ENCODE measurements at places on chromosomes 7 and 10.

DNA sequence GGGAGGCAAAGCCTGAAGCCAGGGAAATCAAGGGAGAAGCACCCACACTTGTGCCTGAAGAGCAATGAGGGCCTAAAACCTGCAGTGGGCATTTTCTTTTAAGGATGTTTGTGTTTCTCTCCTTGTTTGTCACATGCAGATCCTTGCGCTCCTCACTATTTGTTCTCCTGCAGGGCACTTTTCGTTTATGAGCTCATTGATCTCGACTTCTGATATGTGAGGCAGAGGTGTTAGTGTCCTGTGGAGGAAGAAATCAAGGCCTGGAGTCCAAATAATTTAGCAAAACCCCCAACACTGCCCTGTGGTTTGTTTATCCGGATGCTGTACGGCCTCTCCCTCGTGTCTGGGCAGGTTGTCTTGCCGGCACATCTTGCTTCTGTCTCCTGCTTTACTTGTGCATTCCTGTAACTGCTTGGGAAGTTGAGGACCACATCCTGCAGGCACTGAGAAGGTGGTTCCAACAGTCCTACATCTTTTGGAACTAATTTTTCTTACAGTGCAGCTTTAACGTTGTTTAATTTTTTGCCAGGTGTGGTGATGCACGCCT, 13.7 kb downstream of the UBE3C start:
- DNase-seq, result no peak

DNA sequence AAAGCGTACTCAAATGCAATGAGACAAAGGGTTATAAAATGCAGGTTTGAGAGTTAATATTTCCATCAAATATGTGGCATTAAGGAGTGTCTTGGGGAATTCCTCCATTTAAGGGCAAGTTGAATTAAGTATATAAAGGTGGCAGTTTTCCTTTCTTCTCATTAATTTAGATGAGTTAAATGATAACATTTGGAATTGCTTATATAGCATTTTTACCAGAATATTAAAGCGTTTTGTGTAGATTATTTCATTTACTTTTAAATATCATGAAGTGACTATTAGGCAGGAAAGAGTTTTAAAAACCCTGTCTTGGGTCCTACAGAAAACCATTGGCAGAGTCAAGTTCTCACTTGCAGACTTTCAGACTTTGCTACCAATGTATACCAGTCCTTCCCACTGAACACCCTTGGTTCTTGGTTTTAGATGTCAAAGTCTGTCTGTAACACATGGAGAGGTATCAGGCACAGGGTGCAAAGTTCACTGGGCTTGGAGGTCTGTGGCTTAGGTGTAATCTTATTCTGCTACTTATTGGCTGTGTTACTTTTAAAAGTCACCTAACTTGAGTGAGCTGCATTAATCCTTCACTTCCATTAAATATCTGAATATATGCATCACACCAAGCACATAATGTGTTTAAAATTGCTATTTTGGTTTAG, 51.0 kb downstream of the ASB4 start:
- no peak for DNase-seq

DNA sequence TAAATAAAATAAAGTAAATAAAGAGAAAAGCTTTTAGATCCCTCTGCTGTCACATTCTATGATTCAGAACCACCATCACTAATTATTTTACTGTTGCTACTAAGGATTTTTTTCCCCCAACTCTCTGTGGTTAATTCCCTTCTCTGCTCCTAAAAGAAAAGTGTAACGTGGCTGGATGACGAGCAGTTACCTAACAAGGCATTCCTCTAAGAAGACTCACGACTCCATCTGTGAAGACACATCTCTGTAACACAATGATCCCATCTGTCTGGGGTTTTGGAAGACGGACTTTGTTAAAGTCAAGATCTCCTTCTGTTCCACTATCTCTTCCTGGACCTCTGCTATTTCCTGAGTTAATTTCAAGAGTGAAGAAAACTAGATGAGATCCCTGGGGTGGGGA, 179.9 kb downstream of the SFMBT2 start:
- DNase-seq, result no peak

DNA sequence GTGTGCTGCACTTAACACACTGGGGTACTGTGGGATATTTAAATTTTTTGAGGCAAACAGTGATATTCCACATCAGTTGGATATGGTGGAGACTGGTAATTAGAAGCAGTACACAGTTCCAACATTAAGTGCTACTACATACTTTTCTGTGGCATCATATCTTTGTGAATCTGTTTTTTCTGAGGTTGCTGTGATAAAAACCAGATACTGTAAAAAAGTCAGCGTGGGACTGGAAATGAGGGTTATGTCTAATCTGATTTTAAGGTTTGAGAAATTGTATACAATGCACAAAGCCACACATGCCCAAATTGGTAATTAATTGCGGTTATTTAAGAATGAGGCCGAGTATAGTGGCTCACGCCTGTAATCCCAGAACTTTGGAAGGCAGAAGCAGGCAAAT, 41.2 kb downstream of the TBC1D12 start:
- DNase-seq, result no peak

- DNase-seq, result no peak
Measured at GRCh38 chr10:2130705-2131305, 393.5 kb upstream of the ADARB2 start.

DNA sequence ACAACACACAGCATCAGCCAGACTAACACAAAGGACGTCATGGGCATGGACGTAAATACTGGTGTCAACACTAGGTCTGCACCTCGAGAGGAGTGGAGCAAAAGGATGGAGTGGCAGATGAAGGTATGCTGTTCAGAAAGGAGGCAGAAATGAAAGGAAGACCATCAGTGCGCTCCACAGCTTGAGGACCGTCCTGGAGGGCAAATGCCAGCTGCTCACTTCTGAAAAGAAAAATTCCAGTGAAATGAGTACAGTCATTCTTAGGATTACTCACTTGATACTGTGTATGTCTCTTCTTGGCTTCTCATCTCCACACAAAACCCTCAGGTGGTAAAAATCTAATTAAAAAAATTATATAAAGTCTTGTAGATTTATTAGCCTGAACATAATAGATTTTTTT, 44.8 kb downstream of the EGFR start:
- DNase-seq, result no peak

GRCh38 chr10:69411476-69411875, 5.2 kb downstream of the TACR2 start:
- DNase-seq, result no peak

- no peak for DNase-seq
Measured at GRCh38 chr7:95432606-95433005, 2.2 kb downstream of the PON2 start.

DNA sequence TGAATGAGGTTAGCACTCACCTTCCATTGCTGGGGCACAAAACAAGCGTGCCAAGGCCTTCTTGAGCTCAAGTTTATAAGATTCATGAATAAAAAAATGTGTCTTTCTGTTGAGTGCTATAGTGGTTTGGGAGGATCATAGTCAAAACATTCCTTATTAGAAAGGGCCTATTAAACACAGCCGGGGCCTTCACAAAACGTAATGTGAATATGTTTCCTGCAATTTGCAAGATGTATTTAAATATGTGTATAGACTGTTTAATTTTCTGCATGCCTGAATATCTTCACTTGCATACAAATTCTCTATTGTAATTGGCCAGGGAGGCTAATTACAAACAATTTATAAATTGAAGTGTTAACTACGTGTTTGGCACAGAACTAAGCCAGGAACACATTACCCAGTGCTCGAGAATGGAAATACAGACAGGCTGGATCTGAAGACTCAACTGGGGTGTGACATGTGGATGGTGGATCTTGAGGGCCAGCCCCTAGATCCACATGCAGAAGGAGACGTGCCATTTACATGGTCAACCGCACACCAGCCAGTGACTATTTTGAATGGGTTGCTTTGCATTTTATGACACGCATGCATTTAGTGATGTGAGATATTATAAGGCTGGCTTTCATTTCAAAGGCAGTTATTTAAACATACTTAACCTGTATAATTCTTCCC, 31.3 kb downstream of the LYZL2 start:
- DNase-seq, result no peak

GRCh38 chr7:107494884-107495283, 25.0 kb downstream of the GPR22 start:
- DNase-seq, result no peak

GRCh38 chr7:77326131-77326530, 90.0 kb downstream of the GSAP start:
- no peak for DNase-seq

DNA sequence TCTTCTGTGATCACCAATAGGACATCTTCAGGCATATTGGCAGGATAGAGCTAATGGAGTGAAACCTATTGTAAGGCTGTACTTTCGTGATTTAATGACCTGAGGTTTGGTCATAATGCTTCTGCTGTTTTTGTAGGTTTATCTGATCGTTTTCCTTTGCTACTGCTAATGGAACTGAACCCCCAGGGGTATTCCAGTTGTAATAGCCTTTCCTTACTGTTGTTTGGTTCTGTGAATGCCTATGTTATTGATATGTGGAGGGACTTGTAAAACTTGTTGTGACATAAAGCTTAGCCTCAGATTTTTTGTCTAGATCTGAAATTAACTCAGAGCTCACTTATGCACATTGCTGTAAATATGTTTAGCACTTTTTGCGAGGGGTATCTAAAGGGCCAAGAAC, 10.9 kb upstream of the VWA2 start:
- DNase-seq, result no peak

DNA sequence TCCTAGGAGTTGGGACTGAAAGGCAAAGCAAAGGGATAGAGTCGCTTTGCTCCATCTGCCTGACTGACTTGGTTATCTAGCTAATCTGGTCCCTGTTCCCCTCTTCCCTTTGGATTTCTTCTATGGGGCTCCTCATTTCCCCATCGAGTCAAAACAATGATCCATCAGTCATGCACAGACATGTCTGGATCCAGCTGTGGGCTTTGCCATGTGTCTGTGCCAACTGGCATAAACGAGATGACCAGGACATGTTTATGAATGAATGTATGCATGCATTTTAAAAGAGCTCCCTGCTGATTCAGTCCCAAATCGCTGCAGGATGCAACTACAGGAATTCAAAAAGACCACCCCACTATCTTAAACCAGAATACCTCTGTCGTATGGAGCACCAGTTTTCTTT, 122.0 kb downstream of the ARL4A start:
- no peak for DNase-seq

GRCh38 chr7:100221231-100221718, 1.5 kb downstream of the PVRIG start:
- no peak for DNase-seq

DNA sequence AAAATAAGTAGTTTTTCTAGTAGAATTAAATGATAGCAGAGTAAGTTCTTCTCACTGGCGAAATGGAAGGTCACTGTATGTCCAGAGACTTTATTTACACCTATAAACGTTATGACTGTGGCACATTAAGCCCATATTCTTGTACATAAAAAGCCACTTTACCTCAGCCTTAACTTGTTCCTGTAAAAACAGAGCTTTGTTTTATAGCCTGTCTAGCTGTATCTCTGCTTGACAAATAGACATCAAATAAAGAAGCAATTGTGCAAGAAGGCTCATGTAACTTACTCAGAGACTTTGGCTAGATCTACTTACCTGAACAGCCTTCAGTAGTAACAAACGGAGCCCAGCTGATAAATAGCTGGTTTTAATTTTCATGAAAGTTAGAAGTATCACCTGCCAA, 324.1 kb upstream of the BMPER start:
- no peak for DNase-seq

DNA sequence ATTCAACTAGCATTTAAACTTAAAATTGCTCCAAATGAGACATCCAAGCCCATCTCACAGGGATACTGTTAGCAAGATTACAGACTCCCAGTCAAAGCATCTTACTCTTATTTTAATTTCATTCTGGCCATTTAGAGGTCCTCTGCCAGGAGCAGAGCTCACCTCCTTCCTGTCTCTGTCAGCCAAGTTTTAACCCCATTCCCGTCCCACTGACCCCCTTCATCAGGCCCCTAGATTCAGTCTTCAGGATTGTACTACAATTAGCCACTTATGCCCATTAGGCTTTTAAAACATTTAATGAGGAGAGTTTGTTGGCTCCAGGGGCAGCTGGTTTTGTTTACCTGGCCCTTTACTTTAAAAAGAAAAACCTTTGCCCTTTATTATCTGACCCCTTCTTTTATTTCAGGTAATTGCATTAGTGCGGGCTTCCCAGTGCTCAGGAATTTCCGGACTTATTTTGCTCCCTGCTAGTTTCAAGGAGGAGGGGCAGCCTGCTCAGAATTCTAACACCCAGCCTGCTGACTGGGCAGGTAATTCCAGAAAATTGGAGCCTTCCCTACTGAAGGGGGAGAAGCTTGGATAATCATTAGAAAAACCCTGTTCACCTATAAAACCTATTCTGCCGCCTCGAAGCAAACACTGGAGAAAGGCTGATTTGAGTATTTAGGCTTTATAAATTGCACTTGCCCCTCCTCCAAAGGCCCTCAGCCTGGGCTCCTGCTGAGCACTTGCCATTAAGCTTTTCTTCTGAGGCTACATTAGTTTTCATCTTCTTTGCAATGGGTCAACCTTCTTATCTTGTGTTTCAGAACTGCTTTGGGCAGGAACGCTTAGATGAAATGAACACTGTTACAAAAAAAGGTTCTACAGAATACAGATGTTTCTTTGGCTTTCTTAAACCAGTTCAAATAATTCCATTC, 200.5 kb upstream of the HPS1 start:
- no peak for DNase-seq

DNA sequence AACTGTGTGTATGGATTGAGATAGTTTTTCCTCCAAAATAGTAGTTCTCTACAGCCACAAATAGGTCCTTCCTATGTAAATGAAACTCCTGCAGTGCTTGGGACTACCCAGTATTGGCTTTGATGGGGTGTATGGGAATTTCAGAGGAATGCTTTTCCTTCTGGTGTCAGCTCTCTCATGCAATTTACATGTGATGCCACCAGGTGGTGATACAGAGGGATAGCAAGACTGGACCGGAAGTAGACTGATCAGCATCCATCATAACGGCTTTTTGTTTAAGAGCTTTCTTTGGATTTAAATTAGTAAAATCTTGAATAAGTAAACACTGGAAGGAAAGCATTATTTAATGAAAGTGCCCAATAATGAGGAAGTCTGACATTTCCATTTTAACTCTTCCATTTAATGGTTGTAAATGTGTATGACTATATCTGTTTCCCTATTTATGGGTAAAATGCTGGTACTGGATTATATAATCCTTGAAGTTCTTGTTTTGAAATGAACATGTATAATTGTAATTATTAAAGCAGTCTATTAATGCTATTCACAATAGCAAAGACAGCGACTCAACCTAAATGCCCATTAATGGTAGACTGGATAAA, 22.7 kb downstream of the DYNC1I1 start:
- no peak for DNase-seq

DNA sequence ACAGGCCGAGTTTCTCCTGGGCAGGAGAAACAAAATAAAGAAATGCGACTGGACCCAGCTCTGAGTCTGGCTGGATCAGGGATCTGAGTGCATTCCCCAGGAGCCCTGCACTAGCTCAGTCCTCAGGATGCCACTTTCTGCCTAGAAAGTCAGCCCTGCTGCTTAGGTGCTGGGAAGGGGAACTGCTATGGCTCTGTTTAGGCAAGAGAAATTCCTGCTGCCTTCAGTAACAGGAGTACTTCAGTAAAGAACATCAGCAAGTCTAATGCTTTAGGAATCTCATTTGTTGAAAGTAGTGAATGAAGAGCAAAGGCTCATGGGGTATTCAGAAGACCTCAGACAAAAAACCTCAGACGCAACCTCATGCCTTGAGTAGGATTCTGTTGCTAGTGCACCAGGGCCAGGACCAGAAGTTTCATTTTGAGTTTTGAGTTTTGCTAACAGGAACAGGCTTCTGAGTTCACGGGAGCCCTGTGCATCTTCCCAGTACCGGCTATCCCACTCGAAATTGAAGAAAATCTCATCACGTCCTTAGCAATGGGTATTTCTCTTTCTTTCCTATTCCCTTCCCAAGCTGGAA, 170.8 kb upstream of the CDCA7L start:
- no peak for DNase-seq

- peak; percentile 30 for DNase-seq
Measured at GRCh38 chr7:70614237-70615045, 517.5 kb upstream of the GALNT17 start.

- DNase-seq, result no peak
Measured at GRCh38 chr10:60237977-60238758, 151.5 kb downstream of the ANK3 start.

Measured in amygdala (tissue), 56 donors.